ENCODE measurements at places on chromosomes 11 and 22. TPM values are rescaled to one million over a fixed set of nuclear protein-coding genes. Genes with fewer than 3 reads are reported as not detected.
A peak's percentile ranks its signal among the peaks of the same experiment; 100 is the strongest.

Gene OR2AG1
- total RNA-seq, result not detected

Gene TTC38
- total RNA-seq, result 26.2 TPM

- H3K4me1 ChIP-seq, result peaks cover 12% of the 10 kb centered on the region
- H3K36me3 ChIP-seq, result no peaks in the 10 kb centered on the region
- no peak for DNase-seq
- H3K27ac ChIP-seq, result no peak overlapping the region
- no peak overlapping the region for H3K4me3 ChIP-seq
- H3K27me3 ChIP-seq, result peaks cover 72% of the 10 kb centered on the region
Measured at GRCh38 chr11:118211006-118211405, 13.8 kb downstream of the JAML start.

GRCh38 chr22:41458161-41458728 lies 10.2 kb downstream of the PHF5A start:
- DNase-seq, result no peak
- H3K27ac ChIP-seq, result no peak overlapping the region
- H3K27me3 ChIP-seq, result no peaks in the 10 kb centered on the region
- no peak overlapping the region for H3K4me3 ChIP-seq

Gene OR52A1
- not detected for total RNA-seq

Gene KRTAP5-8
- not detected for total RNA-seq

DNA sequence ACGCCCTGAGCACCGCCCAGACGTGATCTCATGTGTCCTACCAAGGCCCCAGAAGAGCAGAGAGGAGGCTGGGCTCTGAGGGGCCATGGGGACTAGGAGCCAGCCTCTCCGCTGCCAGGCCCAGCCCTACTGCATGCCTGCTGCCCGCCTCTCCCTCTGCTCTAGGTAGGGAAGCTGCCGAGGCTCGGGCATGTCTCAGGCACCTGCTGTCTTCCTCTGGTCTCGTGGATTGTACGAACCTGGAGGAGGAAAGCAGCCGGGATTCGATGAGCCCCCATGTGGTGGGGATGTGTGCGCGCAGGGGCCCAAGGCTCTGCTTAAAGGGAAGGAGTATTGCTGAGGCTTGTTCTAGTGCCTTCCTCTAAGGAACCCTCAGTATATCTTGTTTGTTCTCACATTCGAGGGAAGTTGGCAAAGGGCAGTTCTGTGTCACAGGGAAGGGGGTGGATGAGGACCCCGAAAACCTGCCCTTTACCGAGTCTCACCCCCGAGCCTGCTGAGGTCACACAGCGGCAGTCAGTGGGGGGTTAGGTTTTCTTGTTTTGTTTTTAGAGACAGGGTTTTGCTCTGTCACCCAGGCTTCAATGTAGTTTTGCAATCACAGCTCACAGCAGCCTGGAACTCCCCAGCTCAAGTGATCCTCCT lies 21.2 kb downstream of the DAGLA start:
- no peaks in the 10 kb centered on the region for H3K36me3 ChIP-seq
- no peak overlapping the region for H3K27ac ChIP-seq
- DNase-seq, result no peak
- peaks cover 32% of the 10 kb centered on the region for H3K4me1 ChIP-seq
- H3K27me3 ChIP-seq, result no peaks in the 10 kb centered on the region

GRCh38 chr11:102546923-102547471 lies 16.4 kb upstream of the MMP7 start:
- H3K27ac ChIP-seq, result no peak overlapping the region
- no peaks in the 10 kb centered on the region for H3K27me3 ChIP-seq
- H3K36me3 ChIP-seq, result no peaks in the 10 kb centered on the region

GRCh38 chr11:75771646-75772410 lies 3.2 kb downstream of the DGAT2 start:
- no peaks in the 10 kb centered on the region for H3K36me3 ChIP-seq
- H3K27me3 ChIP-seq, result peaks cover 44% of the 10 kb centered on the region
- peaks cover 7% of the 10 kb centered on the region for H3K4me1 ChIP-seq
- DNase-seq, result no peak
- no peak overlapping the region for H3K27ac ChIP-seq

DNA sequence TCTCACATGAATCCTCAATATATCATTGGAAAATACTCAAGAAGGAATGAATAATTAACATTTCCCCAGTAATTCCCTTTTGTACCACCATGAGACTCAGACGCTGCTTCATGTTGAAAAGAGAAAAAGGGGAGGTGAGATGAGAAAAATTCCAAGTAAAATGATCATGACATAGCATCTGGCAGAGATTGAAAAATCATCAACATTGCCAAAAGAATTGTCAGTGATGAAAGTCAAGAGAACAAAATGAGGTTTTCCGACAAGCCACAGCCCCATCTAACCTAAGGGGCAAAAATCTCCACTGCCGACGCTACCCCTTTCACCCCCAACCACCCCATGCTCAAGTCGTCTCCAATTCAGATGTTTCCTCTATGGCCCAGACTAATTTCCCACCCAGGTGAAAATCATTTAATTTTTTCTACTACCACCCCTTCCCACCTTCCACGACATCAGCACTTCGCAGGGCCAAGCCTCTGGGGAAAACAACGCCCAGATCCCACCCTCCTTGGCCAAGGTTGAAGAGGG lies 1.2 kb downstream of the RAB6A start:
- no peaks in the 10 kb centered on the region for H3K36me3 ChIP-seq
- H3K27me3 ChIP-seq, result peaks cover 7% of the 10 kb centered on the region
- DNase-seq, result no peak
- peak overlapping the region; percentile 97 for H3K27ac ChIP-seq
- peaks cover 30% of the 10 kb centered on the region for H3K4me1 ChIP-seq

DNA sequence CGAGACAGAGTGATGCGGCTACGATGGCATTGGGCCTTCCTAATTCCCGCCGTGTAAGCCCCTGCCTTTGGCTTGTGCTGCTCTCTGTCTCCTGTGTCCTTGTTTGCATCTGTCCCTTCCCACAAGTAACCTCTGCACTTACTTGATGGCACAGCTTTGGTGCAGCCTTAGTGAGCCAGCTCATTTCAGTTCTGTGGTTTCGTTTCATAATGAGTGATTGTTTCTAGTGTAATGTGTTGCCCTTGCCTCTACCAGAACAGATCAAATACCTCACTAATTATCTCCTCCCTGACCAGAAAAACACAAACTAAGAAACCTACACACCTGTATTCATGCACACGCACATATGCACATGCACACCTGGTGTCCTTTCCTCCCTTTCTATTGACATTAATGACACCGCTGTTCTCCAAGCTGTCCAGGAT lies 58.8 kb downstream of the GRK3 start:
- H3K36me3 ChIP-seq, result no peaks in the 10 kb centered on the region
- H3K4me3 ChIP-seq, result no peak overlapping the region
- peaks cover 4% of the 10 kb centered on the region for H3K27me3 ChIP-seq

Gene KRTAP5-6
- total RNA-seq, result not detected

GRCh38 chr11:67371189-67371910 lies 2.0 kb downstream of the CLCF1 start:
- peak overlapping the region; percentile 75 for H3K27ac ChIP-seq
- no peak for DNase-seq
- H3K4me3 ChIP-seq, result peak overlapping the region; percentile 74
- H3K27me3 ChIP-seq, result no peaks in the 10 kb centered on the region
- H3K36me3 ChIP-seq, result no peaks in the 10 kb centered on the region

- H3K27me3 ChIP-seq, result no peaks in the 10 kb centered on the region
- peaks cover 42% of the 10 kb centered on the region for H3K4me1 ChIP-seq
- no peak overlapping the region for H3K27ac ChIP-seq
- no peak for DNase-seq
- no peak overlapping the region for H3K4me3 ChIP-seq
- no peaks in the 10 kb centered on the region for H3K36me3 ChIP-seq
Measured at GRCh38 chr22:26555478-26555877, 34.5 kb downstream of the TPST2 start.

Gene ADM2
- 21.1 TPM for total RNA-seq

DNA sequence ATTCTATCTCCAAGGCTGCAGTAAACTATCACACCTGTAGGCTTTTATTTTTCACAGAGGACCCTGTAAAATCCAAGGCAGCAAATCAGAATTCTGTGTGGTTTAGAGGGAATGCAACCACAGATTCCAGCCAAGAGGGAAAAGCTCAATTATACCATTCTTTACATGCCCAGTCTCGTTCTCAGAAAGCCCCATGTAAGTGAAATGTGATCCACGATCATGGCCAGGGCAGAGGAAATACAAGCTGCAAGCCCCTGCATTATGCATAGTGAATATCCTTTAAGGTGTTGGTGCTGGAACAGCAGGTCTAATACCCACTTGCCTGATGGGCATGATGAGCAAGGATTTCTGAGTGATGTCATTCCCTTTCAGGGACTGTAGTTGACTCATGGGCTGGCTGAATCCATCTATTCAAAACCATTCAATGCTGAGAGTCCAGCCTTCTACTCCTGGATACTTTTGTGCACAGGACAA lies 198.7 kb upstream of the MTMR2 start:
- no peak overlapping the region for H3K4me3 ChIP-seq
- DNase-seq, result no peak
- peaks cover 20% of the 10 kb centered on the region for H3K4me1 ChIP-seq
- H3K27ac ChIP-seq, result peak overlapping the region; percentile 11

- H3K27me3 ChIP-seq, result no peaks in the 10 kb centered on the region
- H3K4me3 ChIP-seq, result no peak overlapping the region
- no peak overlapping the region for H3K27ac ChIP-seq
Measured at GRCh38 chr11:120217941-120218694, 7.3 kb downstream of the OAF start.

DNA sequence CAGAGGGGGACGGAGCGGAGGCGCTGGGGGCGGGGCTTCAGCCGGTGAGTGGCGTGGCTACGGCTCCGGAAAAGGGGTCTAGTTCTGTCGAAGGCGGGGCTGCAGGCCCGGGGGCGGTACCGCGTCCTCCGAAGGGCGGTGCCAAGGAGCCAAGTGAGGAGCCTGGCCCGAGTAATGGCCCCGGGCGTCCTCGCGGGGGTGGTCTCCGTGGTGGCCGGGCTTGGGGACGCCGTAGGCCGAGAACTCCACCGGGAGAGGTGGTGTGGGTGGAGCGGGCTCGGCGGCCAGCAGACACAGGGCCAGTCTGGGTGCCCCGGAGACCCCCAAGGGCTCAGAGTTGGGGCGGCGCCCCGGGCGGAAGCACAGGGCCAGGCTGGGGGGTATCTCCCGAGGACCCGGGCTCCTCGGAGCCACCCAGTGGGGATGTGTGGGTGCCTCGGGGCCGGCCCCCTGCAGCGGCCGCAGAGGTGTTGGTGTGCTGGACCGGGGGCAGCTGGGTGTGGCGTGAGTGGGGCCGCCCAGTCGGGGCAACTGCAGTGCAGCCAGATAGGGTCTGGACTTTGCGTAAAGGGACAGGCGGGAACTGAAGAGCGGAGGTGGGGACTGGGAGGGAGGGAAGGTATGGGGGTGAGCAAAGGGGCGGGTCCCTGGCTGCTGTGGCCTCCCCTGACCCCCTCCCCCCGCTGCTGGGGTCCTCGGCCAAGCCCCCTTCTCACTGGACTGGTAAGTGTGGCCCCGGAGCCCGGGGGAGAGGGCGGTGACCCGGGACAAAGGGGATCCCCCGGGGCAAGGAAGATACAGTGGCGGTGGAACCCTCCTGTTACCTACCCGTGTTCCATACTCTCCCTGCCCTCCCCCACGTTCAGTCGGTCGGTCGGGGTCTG lies 838 bp downstream of the FKBP2 start:
- H3K27me3 ChIP-seq, result no peaks in the 10 kb centered on the region
- H3K36me3 ChIP-seq, result peaks cover 12% of the 10 kb centered on the region
- H3K27ac ChIP-seq, result peak overlapping the region; percentile 96

- H3K4me3 ChIP-seq, result no peak overlapping the region
- no peak for DNase-seq
- H3K27ac ChIP-seq, result peak overlapping the region; percentile 7
- H3K36me3 ChIP-seq, result no peaks in the 10 kb centered on the region
- H3K27me3 ChIP-seq, result no peaks in the 10 kb centered on the region
- H3K4me1 ChIP-seq, result peaks cover 17% of the 10 kb centered on the region
Measured at GRCh38 chr11:62843466-62843865, 4.1 kb upstream of the WDR74 start.

All from osteocyte (in vitro differentiated cells).